ENCODE measurements at places on chromosomes 5 and 9.

DNA sequence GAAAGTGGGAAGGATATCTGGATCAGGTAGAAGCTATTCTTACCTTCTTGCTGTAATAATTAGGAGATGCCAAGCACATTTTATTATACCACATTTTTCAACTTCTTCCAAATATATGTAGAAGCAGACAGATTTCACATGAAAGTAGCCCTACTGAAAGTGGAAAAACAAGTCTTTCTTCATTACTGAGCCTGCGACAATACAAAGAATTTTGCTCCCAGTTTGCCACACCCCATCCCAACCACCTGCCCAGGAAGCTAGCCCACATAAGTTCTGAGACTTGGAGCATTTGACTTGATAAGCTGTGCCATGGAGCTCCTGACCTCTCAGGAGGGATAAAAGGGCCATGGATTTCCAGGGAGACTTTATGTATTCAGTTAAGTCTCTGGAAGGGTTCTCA is 249.1 kb upstream of the ADCY2 start:
- DNase-seq = no peak

GRCh38 chr5:137336565-137337120 is 162.5 kb downstream of the SPOCK1 start:
- DNase-seq = no peak

DNA sequence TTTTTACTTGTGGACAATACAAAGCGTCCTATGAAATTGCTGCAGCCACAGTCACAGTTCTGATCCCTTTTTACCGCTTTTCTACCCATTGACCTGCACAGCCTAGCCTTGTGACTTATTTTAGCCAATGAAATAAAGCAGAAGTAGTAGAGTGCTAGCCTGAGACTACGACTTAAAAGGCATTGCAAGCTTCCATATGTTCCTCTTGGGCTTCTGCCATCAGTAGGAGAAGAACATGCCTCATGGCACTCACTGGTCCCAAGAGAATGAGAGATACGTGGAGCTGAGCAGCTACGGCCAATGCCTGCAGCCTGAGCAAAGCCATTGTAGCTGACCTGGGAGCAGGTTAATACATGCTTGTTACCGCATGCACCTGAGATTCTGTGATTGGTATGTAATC is 416.6 kb upstream of the CLINT1 start:
- no peak for DNase-seq

DNA sequence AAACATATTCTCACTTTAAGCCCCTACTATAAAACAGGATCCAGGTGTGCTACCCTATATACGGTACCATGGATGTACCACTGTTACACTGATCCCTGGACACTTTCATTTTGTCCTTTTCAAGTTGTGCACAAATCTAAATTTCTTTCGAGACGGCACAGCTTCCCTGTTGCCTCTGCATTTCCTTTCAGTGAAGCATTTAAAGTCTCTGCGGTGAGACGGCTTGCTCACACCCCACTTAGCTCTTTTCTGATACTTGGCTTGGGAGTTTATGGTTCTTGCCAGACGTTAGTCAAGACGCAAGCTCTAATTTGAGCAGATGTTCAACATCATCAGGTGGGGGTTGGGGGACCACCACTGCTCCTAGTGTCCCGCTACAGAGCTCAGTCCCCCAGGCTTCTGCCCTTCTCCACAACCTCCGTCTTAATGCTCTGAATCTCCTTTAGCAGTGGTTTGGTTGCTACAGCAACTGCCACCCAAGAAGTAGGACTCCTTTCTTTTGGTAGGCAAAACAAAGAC is 15.8 kb downstream of the F2RL2 start:
- DNase-seq = no peak

GRCh38 chr5:165015547-165015946 is 1510.1 kb downstream of the MAT2B start:
- DNase-seq = no peak

- DNase-seq = no peak
Measured at GRCh38 chr5:51159164-51159563, 224.1 kb upstream of the ISL1 start.

DNA sequence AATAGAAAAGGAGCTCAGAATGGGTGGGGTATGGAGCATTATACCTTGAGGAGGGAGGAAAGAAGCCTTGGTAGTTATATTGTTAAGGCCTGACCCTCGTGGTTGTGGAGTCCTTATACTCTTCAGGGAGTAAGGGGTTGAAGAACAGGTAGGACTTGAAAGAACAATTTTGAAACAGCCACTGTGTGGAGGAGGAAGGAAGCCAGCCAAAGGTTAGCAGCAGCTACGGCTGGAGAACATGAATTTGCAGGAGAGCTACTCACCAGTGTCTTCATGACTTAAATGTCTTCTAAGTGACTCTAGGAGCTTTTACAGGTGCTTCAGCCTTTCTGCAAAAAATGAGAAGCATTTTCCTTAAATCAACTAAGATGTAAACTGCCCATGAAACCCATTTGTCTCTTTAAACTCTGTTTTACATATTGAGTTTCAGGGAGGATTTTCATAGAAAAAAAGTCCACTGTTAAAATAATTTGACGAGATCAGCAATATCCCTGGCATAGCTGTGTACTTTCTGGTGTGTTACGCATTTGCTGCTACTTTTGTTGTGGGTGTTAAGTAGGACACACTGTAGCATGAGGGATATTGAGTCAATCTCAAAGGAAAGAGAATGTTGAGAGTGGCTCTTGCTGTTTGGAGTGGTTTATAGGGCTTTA is 110.6 kb upstream of the ELL2 start:
- no peak for DNase-seq

- DNase-seq = no peak
Measured at GRCh38 chr5:54629115-54629514, 111.6 kb downstream of the SNX18 start.

DNA sequence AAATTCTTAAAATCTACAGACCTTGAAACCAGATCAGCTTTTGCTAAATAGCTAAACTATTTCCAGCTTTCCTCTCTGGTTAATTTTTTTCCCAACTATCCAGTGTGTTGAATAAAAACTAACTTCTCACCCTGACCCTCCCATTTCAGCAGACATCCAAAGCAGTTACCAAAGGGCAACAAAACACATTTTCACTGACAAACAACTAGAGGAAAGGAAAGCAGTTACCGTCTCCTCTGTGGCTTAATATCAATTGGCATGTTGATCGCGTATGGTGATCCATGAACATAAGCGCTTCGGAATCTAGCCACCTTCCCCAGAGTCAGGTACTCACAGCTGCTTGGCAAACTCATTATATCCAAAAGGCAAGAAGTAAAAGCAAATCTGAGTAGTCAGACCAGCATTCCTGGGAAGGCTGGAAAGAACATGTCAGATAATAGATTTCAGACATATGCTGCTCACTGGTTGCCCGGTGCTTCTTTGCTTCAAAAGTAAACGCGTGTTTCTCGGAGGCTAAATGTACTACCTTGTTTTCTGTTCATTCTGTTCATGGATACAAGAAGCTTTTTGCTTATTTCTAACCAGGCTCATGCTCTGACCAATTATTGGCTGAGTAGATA is 463.4 kb downstream of the PDE4D start:
- no peak for DNase-seq

DNA sequence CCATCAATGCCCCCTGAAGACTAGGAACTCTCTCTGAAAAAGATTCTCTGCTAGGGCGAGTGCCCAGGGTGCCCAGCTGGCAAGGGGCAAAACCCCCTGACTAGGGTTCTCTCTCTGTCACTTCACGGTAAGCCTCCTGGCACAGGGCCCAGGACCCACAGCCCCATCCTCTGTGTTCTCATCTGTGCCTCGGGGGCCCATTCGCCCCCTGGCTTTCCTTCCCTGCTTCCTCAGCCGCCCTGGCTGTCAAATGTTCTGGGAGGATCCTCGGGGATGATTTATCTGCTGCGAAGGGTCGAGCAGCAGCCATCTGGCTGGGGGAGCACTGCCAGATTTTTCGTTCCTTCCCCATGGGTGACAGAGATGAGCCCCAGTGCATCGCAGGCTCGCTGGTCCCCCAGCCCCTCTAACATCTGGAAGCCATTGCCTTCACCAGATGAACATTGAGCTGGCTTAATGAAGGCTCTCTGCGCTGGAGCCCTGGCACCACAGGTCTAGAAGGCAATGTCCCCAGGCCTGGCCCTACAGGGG is 24.2 kb downstream of the HMCN2 start:
- DNase-seq = no peak

GRCh38 chr5:120388016-120388781 is 75.9 kb upstream of the PRR16 start:
- DNase-seq = no peak

DNA sequence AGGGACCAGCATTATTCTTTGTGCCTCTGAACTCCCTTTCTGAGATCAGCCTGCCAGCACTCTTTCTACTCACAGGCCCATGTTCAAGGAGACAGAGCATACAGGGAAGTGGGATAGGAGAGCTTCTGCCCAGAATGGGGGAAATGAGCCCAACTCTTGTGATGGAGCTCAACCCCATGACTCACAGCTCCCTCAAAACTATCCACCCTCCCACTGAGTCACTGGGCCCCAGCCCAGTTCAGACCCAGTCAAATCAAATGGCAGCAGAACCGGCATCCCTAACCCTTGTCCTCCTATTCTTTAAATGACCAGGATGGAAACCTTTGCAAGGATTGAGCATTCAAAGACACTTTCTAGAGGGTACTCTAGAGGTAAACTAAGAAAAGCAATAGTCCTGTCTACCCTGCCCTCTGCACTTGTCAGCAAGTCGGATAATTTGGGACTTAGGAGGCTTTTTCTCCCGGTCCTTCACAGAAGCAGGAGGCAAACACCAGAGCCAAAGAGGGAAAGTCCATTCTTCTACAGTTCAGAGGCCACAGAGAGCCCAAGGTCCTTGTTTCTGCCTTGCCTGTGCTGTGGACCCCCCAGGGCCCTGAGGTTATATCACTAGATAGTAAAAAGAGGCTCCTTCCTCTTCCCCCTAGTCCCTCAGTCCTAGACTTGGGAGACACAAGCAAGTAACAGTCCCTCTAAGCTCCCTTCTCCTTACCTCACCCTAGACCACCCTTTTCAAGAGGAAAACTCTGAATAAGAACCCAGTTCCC is 3.2 kb downstream of the ATOSB start:
- no peak for DNase-seq

- DNase-seq = no peak
Measured at GRCh38 chr5:142934051-142934762, 164.0 kb downstream of the ARHGAP26 start.

DNA sequence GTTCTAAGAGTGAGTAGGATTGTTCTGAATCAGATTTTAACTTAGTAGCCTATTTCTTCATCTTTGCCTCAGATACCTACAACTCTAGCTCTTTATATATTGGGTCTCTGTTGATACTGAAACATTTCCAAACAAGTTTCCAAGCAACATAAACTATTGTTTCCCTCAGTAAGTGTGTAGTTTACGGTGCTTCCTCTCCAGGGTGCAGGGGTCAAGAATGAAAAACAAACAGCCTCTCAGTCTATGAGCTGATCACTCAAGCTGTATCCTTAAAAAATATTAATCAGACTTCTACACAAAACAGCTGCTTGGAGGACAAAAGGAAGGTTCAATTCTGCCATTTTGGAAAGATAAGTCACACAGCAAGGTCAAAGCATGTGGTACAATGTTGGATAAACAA is 75.0 kb downstream of the ADAMTS12 start:
- no peak for DNase-seq

DNA sequence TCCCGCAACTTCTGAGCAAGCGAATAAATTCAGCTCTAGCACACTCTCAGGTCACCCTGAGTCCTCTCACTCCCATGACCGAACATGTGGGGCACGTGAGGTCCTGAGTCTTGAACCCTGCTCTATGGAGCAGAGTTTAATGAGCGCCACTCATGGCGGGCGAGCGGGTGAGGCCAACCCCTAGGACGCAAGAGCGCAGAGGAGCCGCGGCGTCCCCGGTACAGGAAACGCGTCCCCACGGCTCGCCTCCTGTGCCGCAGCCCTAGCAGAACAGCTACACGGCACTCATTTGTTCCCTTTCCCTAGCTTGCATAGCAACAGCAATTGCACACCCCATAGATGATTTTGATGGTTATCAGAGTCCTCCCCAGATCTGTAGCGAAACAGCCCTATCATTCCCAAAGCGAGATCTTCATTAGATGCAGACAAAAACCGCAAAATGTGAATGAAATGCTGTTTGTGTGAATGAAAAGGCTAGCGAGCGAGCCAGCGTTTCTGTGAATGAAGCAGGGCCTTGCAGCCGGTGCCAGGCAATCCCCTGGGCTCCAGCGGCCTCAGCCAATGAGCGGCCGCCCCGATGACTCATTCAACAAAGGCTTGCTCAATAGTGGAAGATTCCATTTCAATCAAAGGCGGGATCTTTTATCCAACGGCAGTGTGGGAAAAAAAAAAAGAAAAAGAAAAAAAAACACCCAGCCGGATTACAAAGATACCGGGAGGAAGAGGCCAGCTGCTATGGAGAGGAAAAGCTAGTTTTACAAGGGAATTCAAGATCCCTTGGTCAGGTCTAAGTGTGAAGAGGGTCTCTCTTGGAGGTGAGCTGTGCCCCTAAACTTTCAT is 1.5 kb upstream of the SHC3 start:
- DNase-seq = peak; percentile 66

GRCh38 chr9:98037357-98037756 is 19.2 kb upstream of the NANS start:
- DNase-seq = no peak

DNA sequence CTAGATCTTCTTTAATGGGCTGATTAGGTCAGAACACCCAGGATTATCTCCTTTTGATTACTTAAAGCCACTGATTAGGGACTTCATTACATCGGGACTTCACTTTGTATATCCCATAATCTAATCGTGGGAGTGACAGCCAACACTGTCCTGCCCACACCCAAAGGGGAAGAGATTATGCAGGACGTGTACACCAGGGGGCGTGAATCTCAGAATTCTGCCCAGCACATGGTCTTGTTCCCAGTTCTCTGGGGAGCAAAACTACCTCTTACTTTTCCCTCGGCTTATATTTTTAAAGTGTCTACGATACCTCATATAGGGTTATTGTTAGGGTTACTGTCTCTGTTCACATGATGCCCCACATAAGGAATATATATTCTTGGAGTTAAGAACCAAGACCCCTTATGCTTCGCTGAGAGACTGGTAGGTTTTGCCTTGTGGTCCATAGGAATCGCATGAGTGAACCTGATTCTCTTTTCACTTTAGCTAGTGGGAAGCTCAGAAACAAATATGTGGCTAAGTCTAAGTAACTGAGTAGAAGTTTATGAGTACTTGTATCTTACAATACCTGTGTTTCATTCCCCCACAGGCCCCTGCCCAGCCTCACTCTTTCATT is 192.7 kb downstream of the GNA14 start:
- DNase-seq = no peak

DNA sequence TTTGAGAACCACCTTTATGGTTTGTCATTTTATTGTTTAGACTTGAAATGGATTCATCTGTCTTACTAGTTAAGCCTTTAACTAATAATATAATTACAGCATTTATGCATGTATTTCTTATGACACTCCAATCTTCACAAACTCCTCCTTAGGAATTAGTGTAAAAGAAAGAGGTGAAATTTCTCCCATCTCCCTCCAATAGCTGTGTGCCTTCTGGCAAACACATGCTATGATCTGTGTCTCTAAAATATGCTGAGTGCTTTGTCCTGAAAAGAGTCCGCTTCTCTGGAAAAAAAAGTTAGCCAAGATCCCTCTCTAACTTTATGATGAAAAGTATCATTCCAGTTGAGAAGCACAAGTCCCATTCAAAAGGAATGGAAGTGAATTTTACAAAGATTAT is 13.9 kb upstream of the TENT4A start:
- no peak for DNase-seq

GRCh38 chr5:59584858-59585846 is 308.4 kb downstream of the PDE4D start:
- DNase-seq = no peak

GRCh38 chr5:143749581-143750205 is 62.3 kb upstream of the HMHB1 start:
- DNase-seq = no peak

- no peak for DNase-seq
Measured at GRCh38 chr5:131262953-131263541, 806 bp upstream of the CDC42SE2 start.
